Skin of body (tissue), 3 donors: ENCODE measurements at places on chromosomes 7 and 10. TPM values are rescaled to one million over a fixed set of nuclear protein-coding genes. Genes with fewer than 3 reads are reported as not detected.

ANKRD61 gene
- not detected for total RNA-seq

- DNase-seq = peak; percentile 67
These were observed at the start of gene THSD7A for GRCh38 chr7:11831736-11832495. THSD7A (minus strand) TSS chr7:11832198; CDS start chr7:11831946, 252 bp downstream.

- DNase-seq = no peak
These were observed 135.5 kb downstream of the NRF1 start for GRCh38 chr7:129746857-129747529.

DNA sequence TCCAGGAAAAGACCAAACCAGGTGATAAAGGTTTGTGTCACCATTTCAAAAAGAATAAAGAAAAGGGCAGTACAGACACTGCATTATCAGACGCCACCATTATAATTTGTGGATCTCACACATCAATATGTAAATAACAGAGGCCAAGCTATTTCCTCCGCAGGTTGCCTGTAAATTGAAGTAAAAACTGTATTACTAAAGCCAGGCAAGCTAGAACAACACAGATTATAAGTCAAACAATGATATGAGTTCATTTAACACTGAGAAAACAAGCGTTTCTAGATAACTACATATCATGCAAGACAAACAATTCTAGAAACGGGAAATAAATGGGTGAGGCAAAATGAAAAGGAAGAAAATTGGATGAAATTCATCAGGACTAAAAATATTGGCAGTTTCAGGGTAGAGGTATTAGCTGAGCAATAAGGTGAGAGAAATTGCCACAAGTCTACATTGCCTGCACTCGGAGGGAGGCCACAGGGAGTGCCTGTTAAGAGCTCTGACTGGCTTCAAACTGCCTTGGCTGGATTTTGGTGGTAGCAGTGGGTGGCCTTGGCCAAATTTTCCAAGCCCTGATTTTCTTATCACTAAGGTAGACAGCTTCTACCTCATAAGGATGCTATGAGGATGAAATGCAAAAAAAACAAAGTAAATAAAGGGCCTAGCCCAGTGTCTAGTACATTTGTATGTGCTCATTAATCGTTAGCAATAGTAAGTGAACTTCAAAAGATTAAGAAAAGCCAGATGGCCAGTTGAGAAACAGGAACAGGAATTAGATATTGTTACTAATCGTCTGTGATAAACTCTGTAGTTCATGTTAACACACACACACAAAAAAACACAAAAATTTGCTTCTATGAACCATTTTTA lies 240.0 kb upstream of the NFE2L3 start:
- DNase-seq = no peak

DNA sequence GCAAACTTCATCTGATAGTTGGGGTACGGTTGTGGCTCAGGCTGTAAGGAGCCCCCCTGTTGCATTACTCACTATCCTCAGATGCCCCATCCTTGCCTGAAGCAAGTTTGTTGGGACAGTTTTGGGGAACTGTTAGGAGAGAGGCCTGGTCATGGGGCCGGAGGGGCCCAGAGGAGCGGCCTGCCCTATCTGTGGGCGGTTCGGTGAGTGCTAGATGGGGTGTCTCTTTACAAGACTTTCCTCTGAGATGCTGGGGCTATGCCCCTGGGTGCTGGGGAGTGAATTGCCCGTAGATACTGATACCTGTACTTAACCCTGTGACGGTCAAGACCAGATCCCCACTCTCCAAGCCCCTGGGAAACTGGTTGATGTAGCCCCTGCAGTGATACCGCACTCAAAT lies 12.4 kb downstream of the CUX1 start:
- no peak for DNase-seq

- no peak for DNase-seq
These were observed 370.3 kb downstream of the CDC14C start for GRCh38 chr7:49294611-49295010.

DNA sequence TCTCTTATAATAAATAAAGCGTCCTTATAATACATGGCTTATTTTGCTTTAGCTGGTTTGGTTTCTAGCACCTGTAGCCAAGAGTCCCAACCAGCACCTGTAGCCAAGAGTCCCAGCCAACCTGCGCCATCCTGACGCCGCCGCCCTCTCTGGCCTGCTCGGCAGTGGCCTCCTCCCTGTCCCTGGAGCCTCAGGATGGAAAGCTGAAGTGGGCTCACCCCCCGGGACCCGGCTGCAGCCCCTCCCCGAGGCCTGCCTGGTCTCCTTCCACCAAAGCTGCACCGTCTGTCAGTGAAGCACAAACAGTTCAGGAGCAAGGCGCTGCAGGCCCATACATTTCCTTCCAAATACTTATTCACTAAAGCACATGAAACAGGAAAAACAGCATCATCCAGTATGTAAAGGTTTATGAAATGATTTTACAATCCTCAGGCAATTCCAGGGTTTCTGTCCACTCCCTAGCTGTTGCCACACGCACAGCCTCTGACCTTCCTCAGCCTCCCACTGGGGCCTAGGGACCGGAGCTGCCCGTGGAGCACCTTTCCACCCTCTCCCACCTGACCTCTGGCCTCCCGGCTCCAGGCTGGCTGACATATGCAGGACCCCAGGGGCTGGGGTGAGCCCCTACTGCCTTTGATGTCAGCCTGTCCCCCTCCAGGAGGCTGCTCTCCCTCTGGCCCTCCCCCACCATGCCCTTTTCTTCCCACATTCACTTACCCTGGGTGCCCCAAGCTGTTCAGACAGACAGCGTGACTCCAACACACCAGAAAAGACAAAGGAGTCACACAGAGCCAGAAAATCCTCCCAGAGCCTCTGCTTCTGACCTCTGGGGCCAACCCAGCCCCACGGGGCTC lies 149.6 kb upstream of the PPP2R2D start:
- peak; percentile 10 for DNase-seq

DNA sequence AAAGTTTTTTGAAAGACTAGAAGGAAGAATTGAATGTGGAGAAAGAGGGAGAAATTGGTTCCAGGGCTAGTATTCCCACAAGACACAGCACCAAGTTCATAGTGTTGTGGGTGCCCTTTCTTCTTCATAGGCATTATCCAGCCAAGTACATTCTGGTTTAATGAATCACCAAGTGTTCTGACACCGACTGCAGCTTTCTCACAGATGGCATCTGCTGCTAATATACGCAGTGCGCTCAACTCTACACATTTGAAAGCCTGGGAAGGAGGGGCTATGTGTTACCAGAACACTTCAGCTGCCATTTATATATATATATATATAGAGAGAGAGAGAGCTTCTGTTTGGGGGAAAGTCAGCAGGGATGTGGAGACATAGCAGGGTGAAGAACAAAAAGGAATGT lies 1168.4 kb downstream of the GATA3 start:
- peak; percentile 43 for DNase-seq

DNA sequence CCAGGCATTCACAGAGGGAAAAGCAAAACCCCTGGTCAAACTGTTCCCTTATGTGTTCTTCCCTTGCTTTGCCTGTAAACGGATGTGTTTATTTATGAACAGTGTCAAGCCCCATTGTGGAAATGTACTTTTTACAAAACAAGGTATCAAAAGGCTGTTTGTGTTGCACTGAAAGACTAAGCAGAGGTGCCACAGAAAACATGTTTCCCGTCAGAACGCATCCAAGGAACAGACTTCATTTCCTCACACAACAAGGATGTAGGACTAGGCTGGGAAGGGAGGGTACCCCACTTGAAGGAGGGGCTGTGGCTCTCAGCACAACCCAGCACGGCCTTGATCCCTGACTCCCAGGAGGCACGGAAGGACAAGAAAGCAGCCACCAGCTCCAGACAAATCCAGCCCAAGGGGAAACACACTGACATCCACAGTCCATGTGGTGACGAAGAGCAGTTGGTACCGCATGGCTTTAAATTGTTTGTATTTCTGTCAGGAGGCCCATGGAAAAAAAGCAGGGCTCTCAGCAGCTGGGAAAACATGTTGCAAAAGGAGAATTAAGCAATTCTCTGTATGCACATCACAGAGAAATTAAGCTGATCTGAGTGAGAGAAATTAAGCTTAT lies 85.6 kb downstream of the RNF216 start:
- peak; percentile 85 for DNase-seq

GRCh38 chr10:90917968-90918318 lies 2.9 kb downstream of the ANKRD1 start:
- DNase-seq = no peak

- peak; percentile 34 for DNase-seq
These were observed 711 bp downstream of the NAMPT start for GRCh38 chr7:106283831-106284713.

TEX47 gene
- not detected for total RNA-seq

UCN3 gene
- not detected for total RNA-seq

DNA sequence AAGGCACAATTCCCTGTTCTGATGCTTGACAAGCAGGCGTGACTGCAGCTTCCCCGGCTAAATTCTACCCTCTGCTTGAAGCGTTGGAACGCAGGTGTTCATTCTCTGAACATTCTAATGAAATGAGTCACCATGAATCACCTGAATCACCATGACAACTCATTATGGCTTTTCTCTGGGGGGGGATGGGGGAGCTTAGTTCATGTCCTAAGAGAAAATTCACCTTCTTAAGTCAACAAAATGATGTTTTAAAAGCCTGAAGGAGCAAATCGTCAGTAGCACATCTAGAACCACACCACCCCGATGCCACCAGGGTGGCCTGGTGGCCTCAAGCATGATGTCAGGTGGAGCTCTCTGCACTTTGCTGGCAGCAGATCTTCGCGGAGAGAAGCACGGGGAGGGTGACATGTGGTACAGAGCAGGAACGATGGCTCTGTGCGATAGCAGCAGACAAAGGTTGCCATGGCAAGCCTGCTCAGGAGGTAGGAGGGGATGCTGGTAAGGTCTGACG lies 33.7 kb downstream of the DDC start:
- DNase-seq = peak; percentile 2

CRPPA gene
- 4.1 TPM for total RNA-seq

- DNase-seq = no peak
These were observed 208.3 kb downstream of the PRPF18 start for GRCh38 chr10:13794992-13795612.

GRCh38 chr10:103676851-103677417 lies 178.4 kb downstream of the SH3PXD2A start:
- DNase-seq = peak; percentile 65

DNA sequence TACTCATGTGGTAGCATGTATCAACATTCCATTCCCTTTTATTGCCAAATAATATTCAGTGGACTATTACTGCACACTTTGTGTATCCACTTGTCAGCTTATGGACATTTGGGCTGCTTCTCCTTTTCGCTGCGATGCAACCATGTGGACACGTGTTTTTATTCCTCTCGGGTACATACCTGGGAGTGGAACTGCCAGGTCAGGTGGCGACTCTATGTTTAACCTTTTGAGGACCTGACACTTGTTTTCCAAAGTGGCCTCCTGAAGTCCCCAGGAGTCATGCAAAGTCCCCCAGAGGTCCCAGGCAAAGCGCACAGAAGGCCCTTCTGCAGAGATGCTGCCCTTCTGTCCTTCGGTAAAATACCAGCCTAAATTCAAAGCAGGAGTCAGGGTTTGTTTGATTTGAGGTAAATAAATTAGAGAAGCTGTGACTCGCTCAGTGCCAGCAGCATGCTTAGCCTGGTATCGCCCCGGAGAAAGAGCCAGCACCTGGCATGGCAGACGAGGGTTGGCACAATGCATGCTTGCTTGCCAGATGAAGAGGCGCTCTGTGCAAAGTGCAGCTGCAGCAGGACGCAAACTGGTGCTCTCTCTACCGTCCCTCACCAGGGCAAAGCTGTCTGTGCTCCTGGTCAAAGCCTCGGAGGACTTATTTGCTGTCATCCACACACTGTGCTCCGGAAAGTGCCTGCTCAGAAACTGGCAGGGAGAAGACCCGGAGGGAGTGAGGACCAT lies 37.8 kb downstream of the HIPK2 start:
- no peak for DNase-seq

PIK3AP1 gene
- 6.2 TPM for total RNA-seq

DNA sequence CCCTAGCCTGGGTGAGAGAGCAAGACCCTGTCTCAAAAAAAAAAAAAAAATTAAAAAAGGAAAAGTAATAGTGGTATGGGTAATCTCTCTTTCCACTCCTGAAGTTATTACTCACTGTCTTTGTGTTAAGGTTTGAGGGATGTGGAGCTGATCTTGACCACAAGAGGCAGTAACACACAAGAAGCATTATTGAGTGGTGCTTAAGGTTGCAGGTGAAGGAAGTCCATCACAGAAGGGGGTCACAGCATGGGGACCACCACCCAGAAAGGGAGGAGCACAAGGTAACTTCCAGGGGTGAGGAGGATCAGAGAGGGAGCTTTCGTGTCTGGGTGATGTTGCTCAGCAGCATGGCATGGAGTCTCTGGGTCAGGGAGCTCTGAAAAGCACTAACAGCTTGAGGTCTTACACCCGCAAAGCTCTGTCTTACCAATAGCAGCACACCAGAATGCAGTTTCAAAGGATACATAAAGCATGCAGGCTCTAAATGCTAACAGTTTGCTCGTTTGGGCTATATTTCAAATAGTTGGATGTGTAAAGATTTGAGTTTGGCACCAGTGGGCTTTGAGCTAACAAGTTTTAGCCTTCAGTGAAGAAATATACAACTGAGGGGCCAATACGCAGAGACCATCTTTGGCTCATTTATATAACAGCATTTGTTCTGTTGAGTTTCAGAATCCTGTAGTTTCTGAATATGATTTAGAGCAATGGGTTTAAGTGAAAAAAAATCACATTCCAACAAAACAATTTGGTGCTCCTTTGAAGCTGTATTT lies 100.4 kb upstream of the DNAJC1 start:
- DNase-seq = no peak

GRCh38 chr10:60114765-60115586 lies 208.6 kb upstream of the CCDC6 start:
- peak; percentile 7 for DNase-seq

DNA sequence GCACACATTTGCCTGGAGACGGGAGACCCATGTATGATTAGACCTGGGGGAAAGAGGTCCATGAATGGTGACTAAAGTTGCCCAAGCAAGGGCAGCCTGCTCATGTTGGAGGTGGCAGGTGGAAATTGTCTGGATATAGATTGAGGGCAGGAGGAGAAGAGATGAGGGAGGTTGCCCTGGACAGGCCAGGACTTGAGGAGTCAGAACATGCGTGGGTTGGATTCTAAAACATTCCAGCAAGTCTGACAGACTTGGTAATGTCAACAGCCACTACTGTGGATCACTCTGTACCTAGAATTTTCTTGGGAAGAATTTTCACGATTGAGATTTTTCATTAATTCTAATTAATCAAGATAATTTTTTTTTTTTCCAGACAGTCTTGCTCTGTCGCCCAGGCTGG lies 19.1 kb upstream of the SVOPL start:
- no peak for DNase-seq

DNA sequence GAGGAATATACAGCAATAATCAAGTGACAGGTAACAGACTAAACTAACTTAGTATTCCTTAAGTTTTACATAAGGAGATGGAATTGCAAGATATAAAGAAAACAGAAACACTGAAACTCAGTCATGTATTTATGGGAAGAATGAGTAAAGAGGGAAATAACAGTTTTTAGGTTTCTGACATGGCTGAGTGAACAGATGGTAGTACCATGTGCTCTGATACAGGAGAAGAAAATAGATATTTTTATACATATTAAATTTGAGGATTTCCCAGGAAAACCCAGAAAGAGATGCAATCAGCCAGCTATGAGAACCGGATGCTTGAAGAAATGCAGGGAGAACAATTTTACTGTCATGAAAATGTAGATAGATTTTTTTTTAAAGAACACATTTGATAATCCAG lies 669.5 kb upstream of the GRM3 start:
- DNase-seq = no peak
